ENCODE measurements at places on chromosomes 5 and 9.

DNA sequence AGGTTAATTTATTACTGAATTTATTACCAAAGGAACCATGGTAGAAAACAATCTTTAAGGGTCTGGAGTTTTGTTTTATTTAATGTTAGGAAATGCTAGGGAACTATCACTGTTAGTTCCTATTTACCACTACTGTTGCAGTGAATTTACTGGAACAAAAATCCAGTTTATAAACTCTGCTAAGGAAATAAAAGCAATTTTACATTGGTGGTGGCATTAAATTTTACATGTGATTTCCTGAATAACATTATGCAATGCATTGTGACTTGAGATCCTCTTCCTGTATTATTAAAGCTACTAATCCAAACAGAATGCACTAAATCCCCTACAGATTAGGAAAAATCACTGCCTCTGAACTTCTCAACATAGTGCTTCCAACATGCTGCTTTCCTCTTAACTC, 599.5 kb upstream of the PTGER4 start:
- DNase-seq = no peak

DNA sequence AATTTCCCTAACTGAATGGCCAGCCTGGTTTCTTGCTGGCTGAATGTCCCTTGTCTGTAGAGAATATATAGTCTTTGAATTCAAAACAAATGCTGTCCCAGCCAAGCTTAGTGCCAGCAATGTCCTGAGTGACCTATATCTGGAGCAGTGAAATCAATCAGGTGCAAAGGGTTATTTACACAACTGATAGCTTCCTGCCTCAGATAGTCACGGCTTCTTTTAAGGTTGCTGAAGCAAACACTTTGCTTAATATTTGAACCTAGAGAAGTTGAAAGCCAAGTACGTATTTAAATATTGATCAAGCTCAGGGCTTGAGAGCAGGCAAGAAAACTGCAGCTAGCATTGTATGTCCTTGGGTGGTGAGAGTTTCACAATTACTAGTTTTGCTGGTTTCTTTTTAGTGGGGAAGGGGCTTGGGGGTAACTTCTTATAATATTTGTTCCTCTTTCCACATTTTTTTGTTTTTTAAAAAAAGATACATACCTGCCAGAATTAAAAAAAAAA, 2.0 kb upstream of the ARHGEF28 start:
- no peak for DNase-seq

DNA sequence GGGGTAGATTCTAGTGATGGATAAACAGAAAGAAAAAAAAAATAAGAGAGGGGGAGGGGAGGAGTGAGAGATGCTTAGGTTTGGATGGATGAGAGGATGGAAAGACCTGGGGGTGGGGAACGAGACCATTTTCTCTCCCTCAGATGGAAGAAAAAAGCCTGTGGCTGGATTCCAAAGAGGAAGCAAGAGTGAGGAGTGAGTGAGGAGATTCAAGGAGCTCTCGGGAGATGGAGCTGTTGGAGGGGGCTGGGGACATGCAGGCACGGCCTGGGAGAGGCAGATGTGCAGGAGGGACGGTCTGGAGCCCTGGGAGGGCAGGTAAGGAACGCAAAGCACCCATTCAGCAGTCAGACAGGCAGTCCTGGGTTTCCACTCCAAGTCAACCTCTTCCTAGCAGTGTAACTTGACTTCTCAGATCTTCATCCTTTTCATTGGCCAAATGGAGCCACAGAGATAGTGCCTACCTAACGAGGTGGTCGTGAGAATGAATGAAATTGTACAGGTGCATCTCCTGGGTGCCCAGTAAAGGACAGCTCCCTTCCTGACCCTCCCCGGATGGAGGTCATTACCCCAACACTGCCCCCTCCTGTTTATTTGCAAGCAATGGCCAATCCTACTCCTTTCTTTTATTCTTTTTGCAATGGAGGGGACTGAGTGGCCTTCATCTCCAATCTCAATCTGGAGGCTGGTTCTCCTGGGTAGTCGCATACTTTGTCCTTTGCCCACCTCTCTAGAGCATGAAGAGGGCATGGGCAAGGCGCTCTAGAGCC, 52.2 kb downstream of the PCDH1 start:
- no peak for DNase-seq

GRCh38 chr9:89967527-89967926, 362.7 kb downstream of the GADD45G start:
- no peak for DNase-seq

DNA sequence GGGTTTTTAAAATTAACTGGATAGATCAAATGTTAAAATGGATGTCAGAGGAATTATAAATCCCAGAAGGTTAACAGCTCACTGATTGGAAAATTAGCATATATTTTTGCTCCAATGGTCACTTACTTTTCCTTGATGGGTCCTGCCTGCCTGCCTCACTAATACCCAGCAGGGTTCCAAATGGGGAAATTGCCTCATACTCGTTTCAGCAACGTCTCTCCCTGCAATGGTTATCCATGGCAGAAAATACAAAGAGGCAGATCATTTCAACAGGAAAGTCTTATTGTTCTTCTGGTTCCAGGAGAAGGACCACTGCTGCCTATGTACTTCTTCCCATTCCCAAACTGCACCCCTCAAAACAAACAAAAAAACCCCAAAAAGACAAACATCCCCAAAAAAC, 71.3 kb downstream of the ERP44 start:
- DNase-seq = no peak

DNA sequence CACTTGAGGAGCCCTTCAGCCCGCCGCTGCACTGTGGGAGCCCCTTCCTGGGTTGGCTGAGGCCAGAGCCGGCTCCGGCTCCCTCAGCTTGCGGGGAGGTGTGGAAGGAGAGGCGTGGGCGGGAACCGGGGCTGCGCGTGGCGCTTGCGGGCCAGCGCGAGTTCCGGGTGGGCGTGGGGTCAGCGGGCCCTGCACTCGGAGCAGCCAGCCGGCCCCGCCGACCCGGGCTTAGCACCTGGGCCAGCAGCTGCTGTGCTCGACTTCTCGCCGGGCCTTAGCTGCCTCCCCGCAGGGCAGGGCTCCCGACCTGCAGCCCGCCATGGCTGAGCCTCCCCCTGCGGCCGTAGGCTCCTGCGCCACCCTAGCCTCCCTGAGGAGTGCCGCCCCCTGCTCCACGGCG, 6.2 kb upstream of the SHB start:
- DNase-seq = no peak

GRCh38 chr5:76469656-76470290, 66.7 kb downstream of the IQGAP2 start:
- no peak for DNase-seq

GRCh38 chr9:114156657-114157421, 1.5 kb downstream of the COL27A1 start:
- DNase-seq = no peak

DNA sequence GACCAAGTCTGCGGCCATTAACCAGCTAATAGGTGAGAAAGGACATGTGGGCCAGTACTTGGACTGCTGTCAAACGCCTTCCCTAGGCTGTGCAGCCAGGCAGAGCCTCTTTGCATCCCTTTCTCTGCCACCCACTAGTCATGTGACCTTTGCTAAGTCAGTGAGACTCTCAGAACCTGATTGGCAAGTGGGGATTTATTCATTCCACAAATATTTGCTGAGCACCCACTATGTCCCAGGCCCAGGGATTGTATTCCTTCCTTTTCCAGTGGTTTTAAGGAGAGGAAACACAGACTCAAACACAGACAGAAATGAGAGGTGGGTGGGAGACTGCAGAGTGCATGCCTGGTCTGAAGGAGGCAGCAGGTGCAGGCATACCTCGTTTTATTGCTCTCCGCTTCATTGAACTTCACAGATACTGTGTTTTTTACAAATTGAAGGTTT, 71.6 kb upstream of the GALNT10 start:
- DNase-seq = no peak

DNA sequence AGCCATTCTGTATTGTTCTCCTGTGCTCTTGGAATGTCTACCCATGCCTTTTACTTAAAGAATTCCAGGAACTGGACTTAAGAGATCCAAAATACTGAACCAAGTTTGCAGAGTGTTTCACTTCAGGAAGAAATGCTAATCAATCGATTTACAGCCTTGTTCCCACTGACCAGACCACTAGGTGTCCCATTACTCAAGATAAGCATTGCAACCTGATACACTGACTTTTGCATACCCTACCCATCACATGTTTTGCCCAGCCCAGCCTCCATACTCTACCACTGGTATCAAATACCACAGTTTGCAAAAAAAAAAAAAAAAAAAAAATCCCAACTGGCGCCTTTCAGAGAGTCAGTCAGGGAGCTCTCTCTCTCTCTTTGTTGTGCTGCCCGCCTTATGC, 550.8 kb downstream of the CDH9 start:
- DNase-seq = no peak

DNA sequence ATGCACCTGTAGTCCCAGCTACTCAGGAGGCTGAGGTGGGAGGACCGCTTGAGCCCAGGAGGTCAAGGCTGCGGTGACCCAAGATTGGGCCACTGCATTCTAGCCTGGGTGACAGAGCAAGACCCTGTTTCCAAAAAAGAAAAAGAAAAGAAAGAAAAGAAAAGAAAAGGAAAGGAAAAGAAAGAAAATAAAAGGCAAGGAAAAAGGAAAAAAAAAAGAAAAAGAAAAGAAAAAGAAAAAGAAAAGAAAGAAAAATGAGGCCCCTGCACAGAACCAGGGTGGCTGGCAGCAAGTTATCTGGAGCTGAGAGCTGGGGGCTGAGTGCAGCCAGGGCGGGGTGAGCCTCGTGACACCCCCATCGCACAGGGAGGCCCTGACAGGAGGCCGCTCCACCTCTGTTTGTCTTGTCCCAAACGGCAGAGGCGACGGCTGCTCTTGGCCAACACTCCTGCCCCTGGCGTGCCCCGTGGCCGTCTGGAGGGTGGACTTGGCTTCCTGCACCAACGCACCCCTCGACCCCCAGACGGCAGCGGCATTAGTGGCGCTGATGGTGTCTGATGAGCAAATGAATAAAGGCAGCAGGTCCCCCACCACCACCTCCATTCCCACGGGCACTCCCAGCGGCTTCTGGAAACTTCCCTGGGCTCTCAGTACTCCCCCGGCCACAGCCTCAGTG, 16.7 kb downstream of the EXD3 start:
- DNase-seq = no peak

- DNase-seq = no peak
Measured at GRCh38 chr9:34518110-34518616, 4.6 kb downstream of the ENHO start.

GRCh38 chr5:79575996-79576395, 36.2 kb upstream of the TENT2 start:
- DNase-seq = no peak

DNA sequence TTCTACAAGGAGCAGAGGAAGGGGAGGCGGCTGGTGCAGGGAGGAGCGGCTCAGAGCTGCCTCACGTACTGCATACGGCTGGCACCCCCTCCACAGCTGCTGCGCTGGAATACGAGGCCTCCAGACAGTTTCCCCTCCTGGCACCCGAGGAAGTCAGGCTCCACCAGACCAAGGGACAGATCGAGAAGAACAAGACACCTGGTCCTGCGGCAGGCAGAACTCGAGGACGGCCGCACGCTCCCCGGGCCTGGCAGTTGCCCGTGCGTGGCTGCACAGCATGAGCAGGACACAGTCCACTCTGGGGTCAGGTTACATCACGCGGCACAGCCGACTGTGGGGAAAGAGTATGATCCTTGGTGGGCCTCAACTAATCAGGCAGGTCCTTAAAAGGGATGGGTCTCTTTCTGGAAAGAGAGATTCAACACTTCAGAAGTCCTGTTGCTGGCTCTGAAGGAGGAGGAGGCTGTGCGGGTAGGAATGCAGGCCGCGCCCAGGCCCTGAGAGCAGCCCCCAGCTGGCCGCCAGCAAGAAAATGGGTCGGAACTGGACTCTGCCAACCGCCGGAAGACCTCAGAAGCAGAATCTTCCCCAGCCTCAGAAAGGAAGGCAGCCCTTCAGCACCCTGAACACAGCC, 11.6 kb downstream of the UBAC1 start:
- DNase-seq = no peak

DNA sequence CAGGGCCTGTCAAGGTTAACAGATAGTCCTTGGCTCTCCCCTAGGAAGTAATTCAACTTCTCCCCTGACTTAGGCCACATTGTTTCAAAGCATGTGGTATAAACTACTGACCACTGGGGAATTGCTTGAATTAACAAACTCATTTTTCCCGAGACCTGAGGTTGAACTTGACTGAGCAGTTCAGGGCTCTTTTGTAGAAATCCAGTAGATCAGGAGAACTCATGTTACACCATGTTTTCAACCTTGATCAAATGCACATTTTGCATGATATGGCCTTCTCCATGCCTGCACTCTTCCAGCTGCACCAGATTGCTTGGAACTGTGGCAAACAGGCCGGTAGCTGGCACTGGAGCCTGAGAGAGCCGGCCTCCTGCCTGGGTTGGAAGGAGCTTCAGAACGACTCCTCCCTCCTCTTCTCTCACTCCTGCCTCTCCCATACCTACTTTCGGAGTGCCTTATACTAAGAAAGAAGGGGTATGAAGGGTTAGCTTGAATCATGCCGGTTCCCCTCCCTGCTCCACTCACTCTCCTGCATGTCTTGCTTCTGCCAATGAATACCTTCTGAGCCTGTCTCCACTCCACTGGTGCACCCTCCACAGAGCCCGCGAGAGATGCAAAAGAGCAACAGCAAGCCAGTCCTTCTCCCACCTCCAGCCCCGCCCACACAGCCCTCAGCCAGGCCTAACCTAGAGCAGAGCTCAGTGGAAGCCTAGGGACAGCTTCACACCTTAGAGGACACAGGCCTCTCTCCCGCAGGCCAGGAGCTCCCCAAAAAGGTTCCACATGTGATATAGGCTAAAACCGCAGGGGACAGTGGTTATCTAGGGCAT, 159.4 kb downstream of the MACROH2A1 start:
- no peak for DNase-seq

GRCh38 chr9:5890641-5891040, at the start of gene MLANA:
TSS of gene MLANA (plus strand) at chr9:5890889. CDS start at chr9:5892475, 1,586 bp downstream.
- no peak for DNase-seq

GRCh38 chr9:7117676-7118561, 360.1 kb downstream of the KDM4C start:
- DNase-seq = no peak

GRCh38 chr5:107461770-107462169, 209.0 kb downstream of the EFNA5 start:
- no peak for DNase-seq

GRCh38 chr5:4563400-4563799, 576.7 kb upstream of the ADAMTS16 start:
- no peak for DNase-seq

GRCh38 chr5:90144625-90145327, 264.8 kb downstream of the CETN3 start:
- DNase-seq = no peak

DNA sequence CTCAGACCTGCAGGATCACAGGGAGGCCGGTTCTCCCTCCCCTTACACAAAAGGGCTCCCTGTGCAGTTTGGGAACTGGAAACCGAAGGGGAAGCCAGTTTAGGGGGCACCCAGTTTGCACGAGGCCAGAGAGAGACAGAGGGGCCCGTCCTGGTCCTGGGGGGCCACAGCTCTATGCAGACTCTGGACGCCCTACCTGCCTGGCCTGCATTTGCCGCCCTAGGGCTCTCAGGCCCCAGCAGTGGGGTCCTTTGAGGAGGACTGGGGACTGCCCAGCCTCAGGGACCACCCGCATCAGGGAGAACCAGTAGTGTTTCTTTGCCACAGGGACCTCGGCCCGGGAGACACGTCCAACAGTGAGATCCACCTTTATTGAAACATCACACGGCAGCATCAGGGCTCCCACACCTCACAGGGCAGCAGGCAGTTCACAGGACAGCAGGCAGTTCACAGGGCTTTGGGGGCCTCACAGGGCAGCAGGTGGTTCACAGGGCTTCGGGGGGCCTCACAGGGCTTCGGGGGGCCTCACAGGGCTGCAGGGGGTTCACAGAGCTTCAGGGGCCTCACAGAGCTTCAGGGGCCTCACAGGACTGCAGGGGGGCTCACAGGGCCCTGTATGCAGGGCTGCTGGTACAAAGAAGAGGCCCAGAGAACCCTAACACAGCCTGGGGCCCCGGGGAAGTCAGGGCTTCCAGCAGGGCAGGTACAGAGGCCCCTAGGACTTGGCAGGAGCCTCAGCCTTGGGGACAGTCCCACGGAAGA, 648 bp upstream of the NSMF start:
- DNase-seq = no peak
